Effector CD4-positive, alpha-beta T cell (primary cell): ENCODE measurements at places on chromosomes 2 and 18.

- DNase-seq, result no peak
Measured at GRCh38 chr2:43715300-43716098, 39.3 kb upstream of the C1GALT1C1L start.

DNA sequence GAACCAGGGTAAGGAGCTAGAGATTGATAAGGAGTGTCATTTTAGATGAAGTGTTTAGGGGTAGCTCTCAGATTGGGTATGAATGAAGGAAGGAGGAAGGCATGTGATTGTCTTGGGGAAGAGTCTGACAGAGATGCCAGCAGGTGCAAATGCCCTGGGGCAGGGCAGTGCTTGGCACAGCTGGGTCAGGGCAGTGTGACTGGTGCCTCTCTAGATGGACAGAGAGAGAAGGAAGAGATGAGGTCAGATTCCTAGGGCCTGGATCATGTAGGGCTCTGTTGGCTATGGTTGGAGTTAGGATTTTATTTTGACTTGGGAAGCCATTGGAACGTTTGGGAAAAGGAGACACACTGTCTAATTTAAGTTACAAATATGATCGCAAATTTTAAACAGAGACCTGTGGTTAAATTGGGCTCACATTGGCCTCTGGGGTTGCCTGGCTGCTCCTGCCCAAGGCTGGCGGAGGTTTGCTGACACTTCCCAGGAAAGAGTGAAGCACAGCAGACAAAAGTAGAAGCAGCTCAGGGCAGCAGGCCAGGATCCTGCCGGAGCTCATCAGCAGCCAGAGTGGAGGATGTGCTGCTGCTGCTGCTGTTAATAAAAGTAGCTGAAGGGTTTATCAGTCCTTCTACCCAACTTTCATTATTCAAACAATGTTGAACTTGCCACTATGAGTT lies 32.7 kb upstream of the FHL2 start:
- DNase-seq, result no peak

- no peak for DNase-seq
Measured at GRCh38 chr2:152176113-152176714, 651 bp upstream of the STAM2 start.

DNA sequence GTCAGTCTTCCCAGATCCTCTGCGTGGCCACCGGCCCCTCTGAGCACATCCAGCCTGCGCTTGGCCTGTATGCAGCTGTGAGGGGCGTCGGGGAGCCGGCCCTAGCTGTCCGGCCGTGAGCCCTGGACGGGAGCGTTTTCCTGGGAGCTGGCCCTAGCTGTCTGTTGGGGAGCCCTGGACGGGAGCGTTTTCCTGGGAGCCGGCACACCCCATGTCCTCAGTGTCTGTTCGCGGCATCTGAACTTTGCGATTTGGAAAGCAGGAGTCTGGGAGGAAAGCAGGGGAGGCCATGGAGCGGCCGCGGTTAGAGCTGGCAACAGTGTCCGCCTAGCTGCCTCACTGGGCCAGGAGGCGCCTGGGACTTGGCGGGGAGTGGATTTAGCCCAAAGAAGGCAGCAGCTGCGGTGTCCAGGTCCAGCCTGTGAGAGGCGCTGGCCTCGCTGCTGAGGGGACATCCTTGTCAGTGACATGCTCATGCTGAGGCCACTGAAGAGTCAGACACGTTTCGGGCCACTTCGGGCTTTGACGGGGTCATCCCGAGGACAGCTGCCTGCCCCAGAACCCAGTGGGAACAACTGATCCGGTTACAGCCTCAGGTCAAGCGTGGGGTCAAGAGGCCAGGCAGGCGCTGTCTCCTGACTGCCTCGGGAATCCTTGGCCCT lies 75.8 kb downstream of the KCNG2 start:
- DNase-seq, result no peak

DNA sequence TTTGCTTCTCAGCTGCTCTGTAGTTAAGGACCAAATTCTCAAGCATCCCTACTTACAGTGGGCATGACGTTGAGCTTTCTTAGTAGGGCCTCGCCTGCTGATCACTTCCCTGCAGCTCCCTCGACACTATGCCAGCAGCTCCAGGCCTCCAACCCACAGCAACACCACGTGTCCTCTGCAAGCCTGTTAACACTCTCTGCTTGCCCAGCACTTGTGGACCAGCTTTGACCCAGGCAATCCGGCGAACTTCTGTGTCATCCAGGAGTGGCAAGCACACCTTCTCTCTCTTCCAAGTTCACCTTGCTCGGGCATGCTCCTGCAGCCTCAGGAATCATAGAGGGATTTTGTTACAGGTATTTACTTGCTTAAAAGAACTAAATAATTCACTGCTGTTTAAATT lies 138.6 kb upstream of the FHL2 start:
- DNase-seq, result no peak

DNA sequence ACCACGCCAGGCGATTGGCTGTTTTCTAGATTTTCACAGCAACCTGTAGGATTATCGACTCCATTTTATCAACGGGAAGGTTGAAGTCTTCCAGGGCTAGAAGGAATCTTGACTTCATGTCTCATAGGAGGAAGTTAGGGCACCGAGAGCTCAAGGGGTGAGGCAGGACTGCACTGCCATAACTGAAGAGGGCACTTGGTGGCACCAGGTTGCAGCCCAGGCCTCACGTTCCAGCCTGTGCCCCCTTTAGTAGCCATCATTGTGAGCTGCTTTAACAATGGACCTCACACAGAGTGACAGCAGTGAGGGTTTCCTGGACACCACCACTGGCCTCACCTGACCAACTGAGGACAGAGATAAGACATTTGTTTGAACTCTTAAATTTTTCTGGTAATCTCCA lies 22.9 kb upstream of the RPL37A start:
- no peak for DNase-seq

DNA sequence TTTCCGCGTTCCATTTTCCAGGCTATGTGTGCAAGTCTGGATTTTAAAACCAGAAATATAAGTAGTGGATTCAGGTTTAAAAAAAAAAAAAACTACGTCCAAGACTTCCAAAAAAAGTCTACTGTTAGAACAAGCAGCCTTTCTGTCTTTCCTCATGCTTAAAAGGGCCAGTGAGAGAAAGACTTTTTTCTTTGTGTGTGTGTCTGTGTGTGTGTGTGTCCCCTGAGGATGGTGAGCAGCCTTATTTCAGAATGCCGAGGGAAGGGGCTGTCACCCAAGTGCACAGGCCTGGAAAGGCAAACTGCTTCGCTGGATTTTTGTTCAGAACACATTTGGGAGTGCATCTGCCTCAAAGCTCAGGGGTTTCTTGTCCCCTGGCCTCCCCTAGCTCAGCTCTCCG lies 98.8 kb downstream of the ZBTB7C start:
- no peak for DNase-seq

DNA sequence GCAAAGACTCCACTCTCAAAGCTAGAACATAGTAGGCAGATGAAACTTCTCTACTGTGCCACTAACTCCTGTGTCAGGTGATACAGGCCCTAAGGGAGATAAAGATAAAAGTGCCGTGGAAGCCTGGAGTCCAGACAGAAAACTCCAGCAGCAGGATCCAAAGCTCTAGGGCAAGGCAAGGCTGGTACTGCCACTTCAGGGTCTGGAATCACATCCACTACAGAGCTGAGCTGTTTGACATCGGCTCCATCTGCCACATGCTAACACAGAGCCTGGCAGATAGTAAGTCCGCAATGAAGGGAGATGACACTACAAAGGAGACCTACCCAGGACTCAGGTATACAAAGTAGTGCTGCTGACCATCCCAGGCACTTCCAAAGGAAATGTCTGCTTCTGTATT lies 34.4 kb downstream of the EPG5 start:
- no peak for DNase-seq

- DNase-seq, result no peak
Measured at GRCh38 chr2:231513746-231514224, 16.5 kb downstream of the NMUR1 start.

DNA sequence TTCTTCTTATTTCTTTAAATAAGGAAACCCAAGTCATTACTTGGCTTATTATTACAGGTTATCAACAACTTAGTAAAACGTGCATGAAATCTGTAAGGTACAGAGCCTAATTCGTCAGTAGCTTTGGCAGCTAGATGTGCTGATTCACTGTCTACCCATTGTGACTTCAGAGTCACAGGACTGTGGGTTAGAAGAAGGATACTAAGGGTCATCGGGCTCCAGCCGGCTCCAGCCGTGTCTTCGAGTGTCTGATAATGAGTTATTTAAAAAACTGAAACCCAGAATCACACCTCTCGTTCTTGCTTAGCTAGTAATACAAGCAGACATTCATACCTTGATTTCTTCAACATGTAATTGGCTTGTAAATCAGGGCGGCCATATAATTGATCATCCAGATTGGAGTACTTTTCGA lies 170.5 kb downstream of the FMNL2 start:
- no peak for DNase-seq

- no peak for DNase-seq
Measured at GRCh38 chr18:29523371-29523770, 1346.4 kb upstream of the CDH2 start.

GRCh38 chr2:102667072-102667471 lies 47.7 kb downstream of the SLC9A2 start:
- DNase-seq, result no peak
